8988T (cell line): ENCODE measurements at places on chromosomes 1 and 21.

DNA sequence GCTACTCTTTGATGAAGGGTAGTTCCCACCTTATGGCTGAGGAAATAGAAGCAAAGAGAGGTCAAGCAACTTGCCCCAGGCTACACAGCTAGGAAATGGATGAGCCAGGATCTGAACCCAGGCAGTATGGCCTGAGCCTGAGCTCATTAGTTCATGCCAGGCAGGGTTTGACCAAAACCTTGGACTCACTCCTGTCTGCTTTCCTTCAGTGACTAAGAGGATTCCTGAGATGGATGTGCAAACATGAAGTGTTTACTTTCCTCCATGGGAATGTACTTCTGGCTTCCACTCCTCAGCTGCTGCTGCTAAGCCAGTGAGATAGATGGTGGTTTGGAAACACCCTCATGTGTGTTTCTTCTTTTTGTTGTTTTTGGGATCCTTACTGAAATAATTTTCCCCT lies 35.1 kb upstream of the ERRFI1 start:
- DNase-seq, result no peak

- DNase-seq, result no peak
Observed at GRCh38 chr1:232484856-232485255, 145.1 kb downstream of the SIPA1L2 start.

DNA sequence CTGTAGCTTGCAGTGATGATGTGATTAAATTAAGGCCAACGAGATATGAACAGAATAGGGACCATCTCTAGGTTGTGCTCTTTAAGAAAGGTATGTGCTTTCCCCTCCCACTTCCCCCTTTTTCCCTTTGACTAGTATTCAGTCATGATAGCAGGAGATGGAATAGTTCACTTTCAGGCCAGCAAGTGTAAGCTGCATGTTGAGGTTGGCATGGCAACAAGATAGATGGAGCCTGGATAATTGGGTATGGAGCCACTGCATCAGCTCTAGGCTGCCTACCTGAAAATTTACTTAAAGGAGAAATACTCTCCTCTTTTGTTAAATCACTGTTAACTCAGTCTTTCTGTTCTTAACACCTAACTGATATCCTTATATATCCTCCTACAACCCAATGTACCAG lies 1.5 kb upstream of the CRP start:
- no peak for DNase-seq

DNA sequence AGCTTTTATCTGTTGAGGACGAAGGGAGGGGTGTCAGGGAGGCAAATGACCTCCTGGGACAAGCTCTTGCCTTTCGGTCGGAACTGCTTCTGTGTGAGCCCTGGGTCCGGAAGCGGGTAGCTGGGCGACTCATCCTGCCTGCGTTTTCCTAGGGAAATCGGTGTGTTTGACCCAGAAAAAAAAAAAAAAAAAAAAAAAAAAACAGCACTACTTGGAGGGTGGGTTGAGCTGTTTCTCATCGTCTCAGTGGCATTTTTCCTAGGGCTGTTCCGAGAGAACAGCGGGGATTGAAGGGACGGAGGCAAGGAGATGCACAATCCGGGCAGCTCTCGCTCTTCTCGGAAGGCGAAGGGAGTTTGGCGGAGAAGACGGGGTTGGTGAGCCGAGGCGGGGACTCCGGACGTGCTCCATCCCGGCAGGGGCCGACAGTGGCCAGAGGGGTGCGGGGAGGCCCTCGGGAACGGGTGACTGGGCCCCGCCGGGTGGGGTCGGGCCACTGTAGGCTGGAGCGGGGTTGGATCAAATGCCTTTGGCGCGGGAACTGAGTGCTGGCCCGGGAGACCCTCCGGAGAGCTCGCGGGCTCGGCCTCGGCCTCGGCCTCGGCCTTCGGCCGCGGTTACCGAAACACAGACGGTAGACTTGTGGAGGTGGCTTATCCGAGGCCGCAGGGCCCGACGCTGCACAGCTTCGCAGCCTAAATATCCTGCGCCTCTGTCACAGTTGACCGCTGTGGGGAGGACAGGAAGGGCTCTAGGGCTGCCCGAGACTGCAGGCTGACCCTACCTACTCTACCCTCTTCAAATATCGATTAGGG lies 2.4 kb upstream of the BARHL2 start:
- no peak for DNase-seq

DNA sequence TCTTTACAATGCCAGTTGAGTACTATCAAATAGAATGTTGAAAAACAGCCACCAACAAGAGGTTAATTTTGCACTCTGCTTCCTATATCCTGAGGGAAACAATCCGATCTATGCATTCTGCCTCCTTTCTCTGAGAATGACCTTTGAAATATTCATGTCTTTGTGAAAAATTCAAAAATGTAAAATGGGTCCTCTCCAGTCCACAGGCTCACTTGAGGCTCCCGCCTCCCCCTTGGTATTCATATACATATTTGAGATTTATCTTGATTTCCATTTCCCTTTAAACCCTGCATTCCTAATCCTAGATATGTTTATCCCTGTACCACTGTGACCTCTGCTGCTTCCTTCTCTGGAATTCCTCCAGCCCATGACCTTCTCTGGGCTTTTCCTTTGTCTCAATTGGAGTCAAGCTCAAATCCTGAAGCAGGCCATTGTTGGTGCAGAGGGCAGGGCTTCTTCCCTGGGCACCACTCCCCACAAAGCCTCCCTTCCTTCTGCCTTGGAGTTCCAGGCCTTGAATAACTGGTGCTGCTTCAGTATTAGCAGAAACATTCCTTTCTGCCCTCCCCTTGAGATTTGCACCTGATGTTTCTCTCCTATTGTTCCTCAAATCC lies 296.8 kb downstream of the PBX1 start:
- no peak for DNase-seq

GRCh38 chr1:109754738-109755137 lies 9.0 kb downstream of the EPS8L3 start:
- DNase-seq, result no peak

DNA sequence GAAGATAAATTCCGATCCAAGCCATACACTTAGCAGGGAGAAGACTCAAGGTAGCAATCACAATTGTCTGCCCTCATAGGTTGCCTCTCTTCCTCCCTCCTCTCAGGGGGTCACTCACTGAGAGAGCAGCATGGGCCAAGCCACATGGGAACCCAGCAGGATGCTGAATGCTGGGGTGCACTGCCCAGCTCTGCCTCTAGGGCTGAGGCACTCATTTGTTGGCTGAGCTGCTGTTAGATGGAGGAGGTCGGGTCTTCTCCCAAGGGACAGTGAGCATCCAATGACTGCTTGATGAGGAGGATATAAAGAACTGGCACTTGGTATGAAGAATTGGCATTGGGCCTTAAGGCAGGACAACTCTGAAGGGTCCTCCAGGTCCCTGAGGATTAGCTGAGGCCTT lies 418.8 kb downstream of the SIPA1L2 start:
- DNase-seq, result peak; percentile 21

GRCh38 chr1:14949270-14949835 lies 204.2 kb upstream of the TMEM51 start:
- DNase-seq, result no peak

- no peak for DNase-seq
Observed at GRCh38 chr1:34212673-34213072, 36.0 kb downstream of the C1orf94 start.

DNA sequence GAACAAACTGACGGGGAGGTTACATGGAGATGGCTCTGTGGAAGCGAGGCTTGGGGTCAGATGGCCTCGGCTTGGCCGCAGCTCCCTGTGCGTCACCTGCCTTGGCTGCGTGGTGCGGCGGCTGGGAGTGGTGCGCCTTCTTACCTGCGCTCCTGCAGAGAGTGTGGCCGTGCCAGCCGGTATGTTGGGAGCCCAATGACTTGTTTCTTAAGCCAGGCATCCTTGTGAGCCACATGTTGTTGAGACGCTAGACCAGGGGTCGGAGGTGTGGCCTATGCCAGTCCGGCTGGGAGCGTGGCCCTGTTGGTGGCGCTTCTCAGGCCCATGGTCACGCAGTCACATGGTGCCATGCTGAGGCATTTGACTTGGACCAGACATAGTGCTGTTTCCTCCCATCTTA lies 10.5 kb downstream of the SLX9 start:
- DNase-seq, result no peak

GRCh38 chr1:33256221-33256470 lies 146 bp upstream of the ZNF362 start:
- no peak for DNase-seq

DNA sequence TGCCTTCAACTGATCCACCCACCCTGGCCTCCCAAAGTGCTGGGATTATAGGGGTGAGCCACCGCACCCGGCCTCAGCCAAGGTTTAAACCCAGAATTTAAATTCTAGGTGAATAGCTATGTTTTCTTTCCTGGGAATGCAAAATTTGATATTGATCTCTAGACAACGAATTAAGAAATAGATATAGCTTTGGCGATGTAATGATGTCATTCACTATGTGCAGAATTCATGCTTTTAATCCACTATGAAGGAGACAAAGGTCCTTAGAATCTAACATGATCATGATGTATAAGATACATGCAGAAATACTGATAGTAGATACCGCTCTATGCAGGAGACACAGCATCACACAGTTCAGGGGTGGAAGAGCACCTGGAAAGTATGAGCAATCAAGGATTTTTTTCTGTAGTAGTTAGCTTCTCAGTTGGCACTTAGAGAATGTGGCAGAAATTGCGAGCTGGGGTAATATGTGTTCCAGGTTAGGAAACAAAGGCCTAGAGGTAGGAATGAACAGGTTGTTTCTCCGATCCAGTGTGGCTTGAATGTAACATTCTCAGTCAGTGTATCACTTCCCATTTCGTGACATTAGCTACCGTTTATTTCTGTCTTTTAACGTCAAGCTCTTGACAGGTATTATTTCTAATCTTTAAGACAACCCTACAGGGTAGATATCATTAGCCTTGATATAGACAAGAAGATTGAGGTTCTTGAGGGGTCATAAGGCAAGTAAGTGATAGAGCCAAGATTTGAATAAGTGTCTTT lies 3.0 kb upstream of the CEP350 start:
- no peak for DNase-seq

DNA sequence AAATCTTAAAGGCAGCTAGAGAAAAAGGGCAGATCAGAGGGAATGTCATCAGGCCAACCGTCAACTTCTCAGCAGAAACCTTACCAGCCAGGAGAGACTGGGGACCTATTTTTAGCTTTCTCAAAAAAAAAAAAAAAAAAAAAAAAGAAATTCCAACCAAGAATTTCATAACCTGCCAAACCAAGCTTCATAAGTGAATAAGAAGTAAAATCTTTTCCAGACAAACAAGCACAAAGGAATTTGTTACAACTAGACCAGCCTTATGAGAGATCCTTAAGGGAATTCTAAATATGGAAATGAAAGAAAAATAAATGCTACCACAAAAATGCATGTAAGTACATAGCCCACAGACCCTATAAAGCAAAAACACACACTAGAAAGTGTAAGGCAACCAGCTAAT lies 267.7 kb downstream of the AKT3 start:
- DNase-seq, result no peak

GRCh38 chr1:230067419-230067870 lies 407 bp downstream of the GALNT2 start:
- DNase-seq, result peak; percentile 32

DNA sequence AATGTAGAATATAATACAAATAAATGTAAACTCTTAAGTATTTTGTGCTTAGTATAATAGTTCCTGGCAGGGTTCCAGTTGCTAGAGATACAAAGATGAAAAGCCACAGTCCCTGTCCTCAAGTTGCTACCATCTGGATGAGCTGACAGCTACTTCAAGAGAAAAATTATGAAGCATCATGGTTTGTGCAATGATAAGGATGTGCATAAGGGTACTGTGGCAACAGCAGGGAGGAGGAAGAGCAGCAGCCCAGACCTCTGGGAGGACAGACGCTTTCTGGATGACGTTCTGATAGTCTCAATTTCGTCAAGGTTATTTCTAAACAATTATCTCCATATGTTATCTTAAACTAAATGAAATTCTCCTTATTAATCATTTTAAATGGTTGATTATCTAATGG lies 198.9 kb downstream of the NTNG1 start:
- DNase-seq, result no peak

DNA sequence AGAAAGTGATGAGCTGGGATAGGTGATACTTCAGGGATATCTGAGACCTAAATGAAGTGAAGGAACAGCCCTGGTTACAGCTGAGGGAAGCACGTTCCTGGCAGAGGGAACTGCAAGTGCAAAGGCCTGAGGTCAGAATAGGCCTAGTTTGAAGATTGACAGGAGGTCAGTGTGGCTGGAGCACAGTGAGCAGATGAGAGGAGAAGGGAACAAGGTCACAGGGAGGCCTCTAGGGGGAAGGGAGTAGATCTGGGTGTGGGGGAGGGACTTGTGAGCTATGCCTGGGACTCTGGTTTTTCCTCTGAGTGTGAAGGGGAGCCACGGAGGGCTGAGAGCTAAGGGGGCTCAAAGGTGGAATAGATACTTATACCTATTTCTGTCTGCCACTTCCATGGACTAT lies 736.4 kb downstream of the MATN1 start:
- DNase-seq, result no peak

GRCh38 chr1:68459091-68459490 lies 9.3 kb upstream of the RPE65 start:
- no peak for DNase-seq

DNA sequence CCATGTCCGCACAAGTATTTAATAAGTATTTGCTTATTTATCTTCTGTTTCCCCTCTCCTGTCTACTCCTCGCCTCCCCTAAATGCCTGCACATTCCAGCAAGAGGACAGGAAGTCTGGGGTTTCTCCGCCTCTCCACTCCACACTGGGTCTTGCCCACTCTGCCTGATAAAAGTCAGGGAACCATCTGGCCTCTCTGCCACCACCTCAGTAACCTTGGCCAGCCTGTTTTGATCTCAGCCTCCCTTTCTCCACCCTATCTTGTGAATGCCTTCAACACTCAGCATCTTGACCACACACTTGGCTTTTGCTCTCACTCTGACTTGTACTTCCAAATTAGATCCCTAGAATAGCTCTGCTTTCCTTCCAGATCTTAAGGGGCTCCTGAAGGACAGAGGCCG lies 165.3 kb upstream of the UBE2U start:
- no peak for DNase-seq

DNA sequence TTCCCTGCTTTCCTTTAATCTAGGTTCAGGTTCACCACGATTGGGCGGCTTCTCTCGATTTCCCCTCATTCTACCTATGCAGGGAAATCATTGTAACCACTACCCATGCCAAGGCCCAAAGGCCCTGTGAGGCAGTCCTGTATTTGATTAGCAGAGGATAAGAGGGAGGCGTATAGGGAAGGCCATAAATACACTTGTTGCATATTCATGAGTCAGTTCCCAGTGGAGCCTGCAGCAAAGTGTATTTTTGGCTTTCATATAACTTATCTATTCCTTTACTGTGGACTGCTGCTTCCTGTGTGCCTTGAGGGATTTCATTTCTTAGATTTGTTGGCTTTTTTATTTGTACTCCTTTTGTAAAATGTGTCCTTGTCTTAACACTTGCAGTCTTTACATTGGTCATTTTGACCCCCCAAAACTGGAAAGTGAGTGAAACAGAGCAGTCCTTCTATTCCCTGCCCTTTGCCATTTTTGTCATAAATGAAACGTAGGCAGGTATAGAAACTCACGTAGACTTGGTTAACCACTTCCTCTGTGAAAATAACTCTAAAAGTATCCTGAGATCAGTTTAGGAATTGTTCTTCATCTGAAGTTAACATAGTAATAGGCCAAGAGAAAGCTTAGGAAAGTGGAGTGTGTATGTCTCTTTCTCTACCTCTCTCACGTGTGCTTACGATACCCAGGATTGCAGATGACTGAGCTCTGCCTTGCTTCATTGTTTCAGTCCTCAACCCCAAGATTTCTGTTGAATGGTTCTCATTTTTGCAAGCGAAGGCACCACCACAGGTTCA lies 19.6 kb upstream of the KCNQ4 start:
- DNase-seq, result no peak
